ENCODE measurements at places on chromosomes 3 and 15. TPM values are rescaled to one million over a fixed set of nuclear protein-coding genes. Genes with fewer than 3 reads are reported as not detected.

Gene SPATA12
- total RNA-seq, result not detected

DNA sequence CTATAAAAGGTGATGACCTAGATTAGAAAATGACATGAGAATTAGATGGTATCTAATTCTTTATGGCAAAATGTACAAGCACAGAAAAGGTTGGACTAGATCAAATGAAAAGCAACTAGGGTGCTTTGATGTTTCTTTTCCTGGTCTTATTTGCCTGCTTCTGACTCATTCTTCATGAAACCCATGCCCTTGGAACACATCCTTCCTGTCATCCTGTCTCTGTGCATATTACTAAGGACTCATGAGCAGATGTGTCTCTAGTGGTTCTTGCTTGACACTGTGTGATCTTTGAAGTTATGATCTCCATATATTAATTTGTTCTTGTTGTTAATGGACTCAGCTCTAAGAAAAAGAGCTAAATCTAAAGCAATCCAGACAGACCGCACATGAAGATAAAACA, 314.0 kb downstream of the ERC2 start:
- H3K4me1 ChIP-seq, result no peaks in the 10 kb centered on the region
- no peak overlapping the region for H3K4me3 ChIP-seq
- H3K36me3 ChIP-seq, result no peaks in the 10 kb centered on the region
- H3K27me3 ChIP-seq, result no peaks in the 10 kb centered on the region
- DNase-seq, result no peak

DNA sequence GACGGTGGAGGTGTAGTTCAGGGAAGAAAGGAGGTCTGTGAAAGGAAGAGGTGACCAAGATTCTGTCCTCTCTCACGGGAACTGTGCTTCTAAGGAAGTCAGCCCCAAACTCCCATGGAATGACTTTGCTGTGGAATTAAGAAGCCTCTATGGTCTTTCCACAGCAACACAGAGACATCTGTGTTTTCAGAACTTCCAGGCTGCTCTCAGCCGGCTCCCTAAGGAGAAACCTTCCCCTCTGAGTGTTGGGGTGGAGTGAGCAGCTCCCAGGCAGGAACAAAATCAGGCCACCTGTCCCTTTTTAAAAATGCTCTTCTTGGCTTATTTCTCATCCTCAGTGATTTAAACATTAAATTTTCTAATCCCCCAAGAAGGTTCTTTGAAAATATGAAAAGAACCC, 53.3 kb upstream of the SNRK start:
- H3K36me3 ChIP-seq, result no peaks in the 10 kb centered on the region
- H3K4me1 ChIP-seq, result no peaks in the 10 kb centered on the region
- H3K4me3 ChIP-seq, result no peak overlapping the region
- H3K27me3 ChIP-seq, result no peaks in the 10 kb centered on the region

- H3K27ac ChIP-seq, result no peak overlapping the region
- no peak overlapping the region for H3K4me3 ChIP-seq
- H3K4me1 ChIP-seq, result no peaks in the 10 kb centered on the region
- H3K27me3 ChIP-seq, result no peaks in the 10 kb centered on the region
- H3K36me3 ChIP-seq, result no peaks in the 10 kb centered on the region
These were observed 278.8 kb upstream of the GADL1 start for GRCh38 chr3:31173118-31173718.

DNA sequence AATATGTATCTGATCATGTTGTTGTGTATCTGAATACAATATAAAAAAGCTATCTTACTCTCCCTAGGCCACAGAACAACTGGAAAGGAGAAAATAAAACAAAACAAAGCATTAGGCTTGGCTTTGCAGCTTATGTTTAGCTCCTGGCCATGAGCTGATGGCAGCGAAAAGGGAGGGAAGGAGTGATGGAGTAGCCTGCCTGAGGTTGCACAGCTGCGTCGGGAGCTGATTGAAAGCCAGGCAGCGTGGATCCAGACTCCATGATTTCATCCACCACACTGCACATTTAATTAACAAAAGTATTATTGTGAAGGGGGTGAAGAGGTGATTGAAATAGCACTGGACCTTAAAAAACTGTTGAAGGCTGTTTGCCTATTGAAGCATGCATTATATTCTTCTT, 212.2 kb downstream of the GABRG3 start:
- H3K27ac ChIP-seq, result no peak overlapping the region
- H3K36me3 ChIP-seq, result no peaks in the 10 kb centered on the region
- no peaks in the 10 kb centered on the region for H3K27me3 ChIP-seq
- H3K4me3 ChIP-seq, result no peak overlapping the region

- H3K27me3 ChIP-seq, result no peaks in the 10 kb centered on the region
- H3K4me1 ChIP-seq, result no peaks in the 10 kb centered on the region
- H3K27ac ChIP-seq, result no peak overlapping the region
These were observed 419.4 kb upstream of the ADAMTS9 start for GRCh38 chr3:65107174-65107573.

DNA sequence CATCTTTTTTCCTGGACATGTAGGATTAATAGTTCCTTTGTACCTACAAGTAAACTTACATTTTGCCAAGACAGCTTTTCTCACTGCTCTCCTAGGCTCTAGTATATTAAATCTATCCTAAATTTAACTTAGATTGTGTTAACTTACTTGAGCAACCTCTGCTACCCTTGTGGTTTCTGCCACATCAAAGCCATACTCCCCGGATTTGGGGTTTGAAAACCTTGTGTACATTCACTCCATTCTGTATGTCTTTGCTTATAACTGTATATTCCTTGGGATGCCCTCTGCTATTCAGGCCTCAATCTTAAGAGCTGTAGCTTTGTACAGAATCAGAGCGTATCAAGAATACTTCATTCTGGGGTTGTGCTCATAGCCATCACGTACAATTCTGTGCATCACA, 60.4 kb downstream of the ARIH1 start:
- no peaks in the 10 kb centered on the region for H3K27me3 ChIP-seq
- no peaks in the 10 kb centered on the region for H3K4me1 ChIP-seq
- DNase-seq, result no peak

- no peaks in the 10 kb centered on the region for H3K36me3 ChIP-seq
- no peaks in the 10 kb centered on the region for H3K27me3 ChIP-seq
- H3K4me1 ChIP-seq, result no peaks in the 10 kb centered on the region
These were observed 139.1 kb downstream of the TLE3 start for GRCh38 chr15:69958496-69959084.

DNA sequence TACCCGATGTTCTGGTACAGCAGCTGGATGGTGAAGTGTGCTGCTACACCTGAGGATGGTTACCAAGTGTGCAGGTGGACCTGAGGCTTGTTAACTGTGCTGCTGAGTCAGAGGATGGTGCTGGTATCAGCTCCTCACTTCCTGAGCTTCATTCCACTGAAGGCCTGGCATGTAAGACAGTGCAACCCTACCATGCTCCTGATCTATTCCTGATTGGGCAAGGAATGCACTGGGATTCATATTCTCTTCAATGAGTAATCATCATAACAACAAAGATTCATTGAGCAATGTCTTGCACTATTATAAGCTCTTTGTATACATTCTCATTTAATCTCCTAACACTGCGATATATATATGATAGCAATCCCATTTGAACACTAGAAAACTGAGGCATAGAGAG, 62.9 kb upstream of the THSD4 start:
- no peak for DNase-seq
- H3K4me1 ChIP-seq, result no peaks in the 10 kb centered on the region
- no peaks in the 10 kb centered on the region for H3K36me3 ChIP-seq
- H3K27ac ChIP-seq, result no peak overlapping the region
